ENCODE measurements at places on chromosomes 6 and 20.

DNA sequence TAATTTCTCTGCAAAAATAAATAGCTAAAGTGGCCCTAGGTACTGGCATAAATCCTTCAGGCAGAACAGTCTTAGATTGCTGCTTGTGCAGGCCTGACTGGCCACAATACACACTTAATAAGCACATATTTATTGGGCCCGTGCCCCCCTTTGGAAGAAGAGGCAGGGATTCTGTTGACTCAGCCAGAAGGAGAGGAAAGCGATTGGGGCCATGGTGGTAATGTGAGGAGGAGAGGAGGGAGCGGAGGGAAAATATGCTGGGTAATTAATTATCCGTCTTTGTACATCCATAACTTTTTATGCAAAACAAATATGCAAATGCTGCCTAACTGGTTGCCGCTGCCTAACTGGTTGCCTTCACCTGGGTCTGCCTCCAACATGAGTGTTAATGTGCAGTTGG, 36.2 kb downstream of the CD40 start:
- DNase-seq: no peak

DNA sequence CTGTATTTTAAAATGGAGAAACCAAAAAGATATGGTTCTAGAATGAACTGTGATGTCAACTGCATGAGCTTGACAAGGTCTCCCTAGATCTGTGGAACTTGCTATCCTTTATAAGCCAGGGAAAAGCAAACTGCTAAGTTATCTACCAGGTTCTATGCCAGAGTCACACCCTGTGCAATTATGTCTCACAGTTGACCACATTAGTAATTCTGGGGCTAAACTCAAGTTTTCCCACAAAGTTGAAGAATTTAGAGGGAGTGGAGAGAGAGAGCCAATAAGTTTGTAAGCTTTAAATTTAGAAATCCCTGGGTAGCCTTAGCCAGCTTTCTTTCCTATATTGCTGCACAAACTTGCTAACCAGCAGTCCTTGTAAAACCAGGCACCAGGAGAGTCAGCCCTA, 407.0 kb upstream of the SASH1 start:
- no peak for DNase-seq

- DNase-seq: no peak
Observed at GRCh38 chr6:158327211-158327610, 14.9 kb downstream of the TULP4 start.

DNA sequence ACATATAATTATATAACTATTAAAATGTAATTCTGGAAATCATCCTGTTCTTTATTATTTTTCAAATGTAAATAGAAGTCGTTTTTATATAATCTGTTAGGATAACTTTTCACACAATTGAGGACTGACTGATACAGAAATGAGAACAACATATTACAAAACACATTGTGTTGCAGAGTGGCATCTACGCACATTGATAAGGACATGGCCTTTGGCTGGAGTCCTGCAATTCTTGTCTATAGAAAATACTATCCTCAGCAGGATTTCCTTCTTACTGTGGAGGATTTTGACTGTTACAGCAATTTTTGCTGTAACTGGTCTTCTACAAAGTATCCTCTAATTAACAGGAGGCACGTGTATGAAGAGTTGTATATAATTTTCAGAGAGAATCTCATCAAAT, 19.8 kb downstream of the SH3BGRL2 start:
- DNase-seq: no peak

All from right lung (tissue), 10 donors.